ENCODE measurements at places on chromosomes 13 and 19.

DNA sequence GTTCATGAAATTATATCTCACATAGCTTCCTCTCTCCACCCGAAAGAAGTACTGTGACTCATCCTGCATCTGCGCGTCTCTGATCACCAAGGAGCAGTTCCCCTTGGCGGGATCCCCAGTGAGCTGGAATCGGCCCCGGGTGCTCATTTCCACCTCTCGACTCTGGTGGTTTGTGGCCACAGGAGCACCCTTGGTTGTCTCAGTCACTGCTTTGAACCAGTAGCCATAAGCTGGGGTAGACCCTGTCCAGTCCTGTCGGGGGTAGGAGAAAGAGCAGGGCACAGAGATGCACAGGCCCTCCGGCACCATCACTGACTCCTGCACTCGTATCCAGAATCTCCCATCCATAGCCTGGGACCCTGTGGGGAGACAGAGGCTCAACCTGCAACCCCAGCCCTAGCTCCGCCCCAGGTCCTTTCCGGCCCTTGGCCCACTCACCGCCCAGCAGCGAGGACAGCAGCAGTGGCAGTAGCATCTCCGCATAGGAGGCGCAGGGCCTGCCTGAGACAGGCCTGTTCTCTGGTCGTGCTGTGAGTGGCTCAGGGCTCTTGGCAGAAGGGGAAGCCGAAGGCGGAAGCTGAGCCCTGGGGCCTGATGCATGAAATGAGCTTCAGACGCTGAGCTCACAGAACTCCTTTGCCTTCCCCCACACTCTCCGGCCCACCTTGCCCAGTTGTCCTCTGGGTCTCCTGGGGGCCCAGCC, at the start of gene SIGLEC10:
Gene SIGLEC10 (minus strand): TSS at position 536 of the 703 bp plus-strand sequence. CDS start 61 bp downstream, at position 475.
- no peak for DNase-seq

DNA sequence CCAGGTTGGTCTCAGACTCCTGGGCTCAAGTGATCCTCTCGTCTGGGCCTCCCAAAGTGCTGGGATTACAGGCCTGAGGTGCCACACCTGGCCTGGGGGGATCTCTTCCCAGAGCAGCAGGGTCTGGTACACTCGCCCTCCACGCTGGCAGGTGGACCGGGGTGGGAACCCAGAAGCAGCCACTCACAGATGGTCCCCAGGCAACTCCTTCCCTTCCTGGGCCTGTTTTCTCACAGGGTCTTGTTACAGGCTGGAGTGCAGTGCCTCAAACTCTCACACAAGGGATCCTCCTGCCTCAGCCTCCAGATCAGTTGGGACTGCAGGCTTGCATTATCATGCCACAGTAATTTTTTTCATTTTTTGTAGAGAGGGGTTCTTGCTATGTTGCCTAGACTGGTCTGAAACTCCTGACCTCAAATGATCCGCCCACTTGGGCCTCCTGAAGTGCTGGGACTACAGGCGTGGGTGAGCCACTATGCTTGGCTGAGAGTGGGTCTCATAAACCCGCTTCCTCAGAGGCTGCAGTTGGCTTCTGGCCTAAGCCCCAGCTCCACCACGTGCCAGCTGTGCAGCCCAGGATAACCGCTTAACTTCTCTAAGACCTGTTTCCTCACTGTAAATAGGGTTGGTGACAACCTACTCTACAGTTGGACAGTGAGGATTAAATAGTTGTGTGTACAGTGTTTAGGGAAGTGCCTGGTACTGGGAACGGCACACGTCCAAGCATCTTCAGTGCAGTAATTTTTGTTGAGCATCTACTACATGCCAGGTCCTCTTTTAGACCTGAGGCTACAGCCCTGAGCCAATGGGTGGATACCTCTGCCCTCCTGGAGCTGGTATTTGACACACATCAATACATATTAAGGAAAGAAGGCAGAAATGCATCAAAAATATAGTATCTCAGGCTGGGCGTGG, 871 bp upstream of the CCER2 start:
- DNase-seq, result no peak

- no peak for DNase-seq
These were observed 2.6 kb downstream of the UNC13A start for GRCh38 chr19:17685451-17686022.

DNA sequence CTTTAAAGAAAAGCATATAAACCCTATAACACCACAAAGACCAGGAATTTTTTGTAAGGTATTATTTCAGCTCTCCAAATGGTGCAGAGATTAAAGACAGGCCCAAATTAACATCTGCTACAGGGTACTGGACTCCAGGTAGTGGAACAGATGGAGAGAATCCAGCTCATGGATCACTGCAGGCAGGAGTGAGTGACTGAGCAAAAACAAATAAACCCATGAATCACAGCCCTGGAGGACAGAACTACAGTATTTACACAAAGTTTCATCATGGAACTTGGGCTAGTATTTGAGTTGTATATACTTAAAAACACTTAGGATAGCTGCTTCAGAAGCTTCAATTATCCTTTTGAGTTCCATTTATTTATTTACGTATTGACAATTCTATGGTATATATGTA, 132.8 kb upstream of the SPRY2 start:
- DNase-seq, result no peak

GRCh38 chr13:42893214-42893671, 98.8 kb downstream of the EPSTI1 start:
- no peak for DNase-seq

DNA sequence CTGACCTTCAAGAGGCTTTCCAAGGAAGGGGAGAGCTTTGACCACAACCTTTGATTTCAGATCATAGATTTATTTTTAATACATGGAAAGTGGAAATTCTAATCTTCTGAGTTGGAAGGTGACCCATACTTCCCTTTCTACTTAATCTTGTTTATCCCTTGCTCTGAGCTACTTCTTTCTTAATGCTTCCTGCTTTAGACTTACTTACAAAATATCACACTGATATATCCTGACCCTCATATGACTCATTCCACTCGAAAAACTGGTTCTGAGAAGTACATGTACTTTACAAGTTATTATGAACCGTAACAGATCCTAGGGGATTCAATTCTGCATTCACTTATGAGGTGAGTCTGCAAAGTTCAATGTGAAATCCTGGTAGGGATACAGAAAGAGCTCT, 76.2 kb upstream of the IRS2 start:
- DNase-seq, result no peak

DNA sequence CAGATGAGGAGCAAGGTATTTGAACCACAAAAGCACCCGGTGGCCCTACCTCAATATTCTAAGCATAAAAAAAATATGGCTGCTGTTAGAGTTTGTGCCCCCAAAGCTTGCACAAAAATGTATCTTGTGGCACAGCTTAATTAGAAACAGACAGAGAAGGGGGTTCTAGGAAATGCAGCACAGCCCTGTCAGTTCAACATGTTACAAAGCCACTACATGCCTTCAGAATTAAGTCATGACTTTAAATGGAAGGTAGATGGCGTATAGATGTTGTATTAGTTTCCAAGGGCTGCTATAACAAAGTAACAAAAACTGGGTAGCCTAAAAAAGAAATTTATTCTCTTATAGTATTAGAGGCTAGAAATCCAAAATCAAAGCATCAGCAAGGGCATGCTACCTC, 703.8 kb downstream of the DIAPH3 start:
- DNase-seq, result no peak

DNA sequence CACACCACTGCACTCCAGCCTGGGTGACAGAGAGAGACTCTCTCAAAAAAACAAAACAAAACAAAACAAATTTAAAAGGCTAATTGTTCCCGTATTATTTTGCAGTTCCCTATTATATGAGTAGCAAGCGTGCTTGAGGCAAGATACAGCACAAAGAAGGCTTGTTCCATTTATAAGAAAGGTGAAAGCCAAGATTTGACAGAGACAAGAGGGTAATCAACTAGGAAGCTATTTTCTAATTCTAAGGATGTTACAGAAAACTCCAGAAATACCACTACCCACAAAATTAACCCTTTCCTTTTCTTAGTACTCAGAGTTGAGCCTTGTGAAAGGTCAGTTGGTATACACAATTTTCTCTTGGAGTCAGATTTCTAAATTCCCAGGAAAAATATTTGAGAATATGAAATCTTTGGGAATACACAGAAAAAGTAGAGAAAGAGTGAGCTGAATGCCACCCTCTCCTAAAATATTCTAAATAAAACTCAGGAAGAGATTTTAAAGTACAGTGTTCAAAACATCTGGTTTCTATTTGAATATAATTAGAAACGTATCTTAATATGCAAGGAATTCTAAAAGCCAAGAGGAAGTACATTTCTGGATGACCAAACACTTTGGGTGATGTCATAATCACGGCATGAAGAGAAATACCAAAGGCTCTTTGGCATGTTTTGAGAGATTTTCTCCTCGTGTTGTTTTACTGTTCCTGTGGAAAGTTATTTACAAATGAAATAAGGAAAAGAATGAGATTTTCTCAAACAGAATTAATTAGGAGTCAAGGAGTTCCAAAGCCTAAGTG, 63.0 kb upstream of the FLT1 start:
- no peak for DNase-seq

DNA sequence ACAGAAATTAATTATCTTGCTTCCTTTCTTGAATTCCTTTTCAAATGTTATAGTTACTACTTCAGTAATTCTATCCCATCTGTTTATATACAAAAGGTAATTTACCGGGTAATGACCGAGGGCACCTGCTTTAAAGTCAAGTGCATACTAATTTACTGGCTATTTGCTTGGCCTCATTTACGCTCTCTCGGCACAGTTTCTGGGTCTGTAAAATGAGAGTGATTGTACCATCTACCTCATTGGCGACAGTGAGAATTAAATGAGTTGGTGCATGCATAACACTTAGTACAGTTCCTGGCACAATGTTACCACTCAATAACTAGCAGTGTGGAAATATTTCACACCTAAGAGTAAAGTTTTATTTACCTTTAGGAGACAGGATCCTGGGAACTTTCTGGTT, 111.6 kb downstream of the GGACT start:
- no peak for DNase-seq

GRCh38 chr13:60887711-60888110, 490.7 kb downstream of the TDRD3 start:
- no peak for DNase-seq

- DNase-seq, result no peak
These were observed 51.4 kb downstream of the EFNB2 start for GRCh38 chr13:106484084-106484483.

GRCh38 chr13:106401081-106401480, 134.4 kb downstream of the EFNB2 start:
- DNase-seq, result no peak

DNA sequence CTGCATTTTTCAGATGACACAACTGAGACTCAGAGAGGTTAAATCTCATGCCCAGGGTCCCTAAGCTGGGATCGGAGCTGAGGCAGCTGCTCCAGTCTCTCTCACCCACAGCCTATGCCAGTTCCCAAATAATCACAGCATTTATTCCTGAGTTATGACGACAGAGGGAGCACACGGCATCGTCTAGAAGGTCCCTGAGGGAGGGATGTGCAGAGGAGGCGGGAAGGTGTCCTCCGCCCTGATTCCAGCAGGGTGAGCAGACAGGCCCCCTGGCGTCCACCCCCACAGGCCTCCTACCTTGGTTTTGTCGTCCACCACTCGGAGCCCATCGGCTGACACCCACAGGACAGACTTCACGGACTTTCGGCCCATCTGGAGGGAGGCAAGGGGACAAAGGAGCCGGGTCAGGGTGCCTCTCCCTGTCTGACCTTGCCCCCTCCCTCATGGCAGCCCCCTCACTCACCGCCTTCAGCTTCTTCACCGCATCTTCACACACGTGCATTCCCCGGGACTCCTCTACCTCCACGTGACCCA, 8.0 kb downstream of the NUMBL start:
- no peak for DNase-seq

- no peak for DNase-seq
These were observed 9.2 kb downstream of the SBNO2 start for GRCh38 chr19:1164684-1165531.

DNA sequence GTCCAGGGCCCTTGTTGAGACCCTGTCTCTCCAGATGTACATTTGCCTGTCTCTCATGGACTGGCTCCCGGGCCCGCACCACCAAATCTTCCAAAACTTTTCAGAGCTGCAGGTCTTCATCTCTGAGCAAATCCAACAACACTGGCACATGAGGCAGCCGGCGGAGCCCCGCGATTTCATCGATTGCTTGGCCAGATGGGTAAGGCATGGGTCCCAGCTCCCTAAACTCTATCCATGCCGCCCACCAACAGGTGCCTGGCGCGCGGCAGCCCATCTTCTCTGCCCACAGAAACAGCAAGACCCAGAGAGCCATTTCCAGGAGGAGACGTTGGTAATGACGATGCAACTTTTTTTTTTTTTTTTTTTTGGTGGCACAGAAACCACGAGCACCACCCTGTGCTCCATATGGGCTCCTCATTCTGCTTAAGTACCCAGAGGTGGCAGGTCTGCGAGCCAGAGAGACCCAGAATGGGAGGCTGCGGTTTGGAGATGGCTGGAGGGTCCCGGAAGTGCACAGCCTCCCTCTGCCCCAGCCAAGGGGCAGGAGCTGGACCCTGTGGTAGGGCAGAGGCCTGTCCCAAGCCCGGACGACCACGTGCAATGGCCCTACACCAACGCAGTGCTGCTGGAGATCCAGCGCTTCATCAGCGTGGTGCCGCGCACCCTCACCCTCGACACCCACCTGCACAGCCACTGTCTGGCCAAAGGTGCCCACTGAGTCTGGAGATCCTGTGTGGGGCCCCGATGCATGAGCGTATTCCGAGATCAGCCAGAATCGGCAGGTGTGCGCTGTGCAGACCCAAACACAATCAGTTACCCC, 22.6 kb downstream of the CYP2F1 start:
- DNase-seq, result no peak

DNA sequence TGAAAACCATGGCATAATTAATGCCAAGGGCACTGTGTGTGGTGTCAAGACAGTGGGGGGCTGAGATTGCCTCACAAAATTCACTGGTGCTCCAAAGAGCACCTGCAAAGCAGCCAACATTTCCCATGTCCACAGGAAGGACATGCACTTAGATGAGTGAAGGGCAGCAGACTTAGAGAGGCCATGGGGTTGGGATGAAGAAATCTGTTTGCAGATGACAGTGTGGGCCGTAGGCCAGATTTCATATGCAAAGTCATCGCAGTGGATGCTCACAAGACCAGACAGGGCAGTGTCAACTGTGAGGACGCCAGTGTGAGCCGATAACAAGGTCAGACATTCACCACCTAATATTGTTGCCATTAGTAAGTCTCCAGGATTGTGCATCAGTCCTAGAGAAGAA, 773.4 kb downstream of the EFNB2 start:
- DNase-seq, result no peak

DNA sequence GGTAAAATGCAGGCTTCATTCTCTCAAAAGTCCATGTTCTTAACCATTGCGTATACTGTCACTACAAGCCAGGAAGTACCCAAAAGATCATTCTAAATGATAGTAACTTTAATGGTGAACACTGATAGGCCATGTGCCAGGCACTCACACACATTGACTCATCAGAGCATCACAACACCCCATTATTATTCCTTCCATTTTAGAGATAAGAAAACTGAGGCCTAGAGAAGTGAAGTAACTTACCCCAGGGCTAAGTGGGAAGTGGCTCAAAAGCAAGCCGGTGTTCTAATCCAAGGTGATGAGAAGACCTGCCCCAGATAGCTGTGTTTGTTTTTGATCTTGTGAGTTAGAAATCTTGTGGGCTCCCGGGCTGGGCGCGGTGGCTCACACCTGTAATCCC, 1.4 kb upstream of the PHLDB3 start:
- no peak for DNase-seq

DNA sequence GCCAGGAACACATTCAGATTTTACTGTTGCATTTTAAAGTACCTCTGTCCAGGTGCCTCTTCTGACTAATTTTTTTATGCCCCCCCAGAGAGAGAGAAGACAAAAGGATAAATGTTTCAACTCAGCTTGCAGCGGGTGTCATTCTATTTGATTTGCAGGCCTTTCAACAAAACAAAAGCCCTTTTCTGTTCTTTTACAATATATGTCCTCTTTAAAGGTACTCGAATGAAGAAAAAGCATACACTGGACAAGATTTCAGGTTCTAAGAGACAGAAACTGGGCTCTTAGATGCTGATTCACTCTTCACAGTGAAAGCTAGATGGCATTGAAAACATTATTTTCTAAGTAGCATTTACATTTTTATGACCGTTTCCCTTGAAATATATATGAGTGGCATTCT, 2.9 kb upstream of the FRY start:
- no peak for DNase-seq

All from stimulated activated CD8-positive, alpha-beta memory T cell treated with anti-CD3 and anti-CD28 coated beads, Interleukin-12 subunit alpha, Interleukin-12 subunit beta, amount 100 ng/mL, for 4 hours (primary cell).